ENCODE measurements at places on chromosomes 4 and X.
A peak's percentile ranks its signal among the peaks of the same experiment; 100 is the strongest.

- no peak for DNase-seq
Observed at GRCh38 chr4:8709729-8710360, 117.3 kb downstream of the CPZ start.

- peak; percentile 24 for DNase-seq
Observed at GRCh38 chr4:26619784-26620183, 35.9 kb downstream of the TBC1D19 start.

DNA sequence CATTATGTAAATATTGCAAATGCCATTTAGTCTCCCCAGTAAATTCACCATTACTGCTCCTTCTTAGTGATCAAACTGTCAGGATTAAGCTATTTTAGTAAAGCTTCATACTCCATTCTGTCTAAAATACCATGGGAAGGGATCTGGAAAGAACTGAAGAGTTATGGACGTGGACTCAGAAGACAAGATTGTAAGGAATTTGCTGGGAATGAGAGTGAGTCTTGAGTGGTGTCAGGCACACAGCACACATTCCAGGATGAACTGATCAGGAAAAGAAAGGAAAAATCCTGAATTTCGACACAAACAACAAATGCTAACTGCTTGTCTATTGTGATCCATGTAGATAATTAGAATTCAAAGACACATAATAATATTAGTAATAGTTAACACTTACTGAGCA lies 311.0 kb downstream of the CENPC start:
- DNase-seq: no peak

DNA sequence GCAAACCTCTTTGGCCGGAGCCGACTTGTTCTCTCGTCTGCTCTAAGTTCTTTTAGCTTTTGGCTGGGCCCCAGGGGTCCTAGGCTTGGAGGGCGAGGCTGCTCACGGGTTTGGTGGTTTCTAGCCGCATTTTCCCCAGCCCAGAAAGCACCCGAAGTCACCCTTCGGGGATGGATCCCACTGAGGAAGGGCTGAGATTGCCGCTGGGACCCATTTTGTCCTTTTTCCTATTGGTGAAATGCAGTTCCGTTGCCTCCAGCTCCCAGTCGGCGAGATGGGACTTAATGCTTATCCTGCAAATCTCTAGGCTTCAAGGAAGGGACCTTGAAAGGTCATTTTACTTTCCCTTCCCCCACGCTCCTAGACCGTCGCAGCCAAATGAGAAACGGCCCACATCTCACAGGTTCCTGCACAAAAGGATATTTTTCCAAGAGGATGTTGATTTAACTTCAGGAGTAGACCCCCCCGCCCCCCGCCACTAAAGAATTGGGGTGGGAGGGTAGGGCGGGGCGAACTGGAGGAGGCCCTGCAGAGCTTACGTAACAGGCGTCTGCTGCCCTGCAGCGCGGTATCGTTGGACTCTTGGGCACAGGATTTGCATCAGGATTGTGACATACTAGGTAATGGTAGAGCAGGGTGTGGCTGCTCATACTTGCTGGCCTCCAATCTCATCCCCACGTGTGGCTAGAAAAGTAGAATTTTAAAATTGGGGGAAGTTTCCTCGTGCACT lies 564 bp downstream of the PGK1 start:
- DNase-seq: peak; percentile 53

DNA sequence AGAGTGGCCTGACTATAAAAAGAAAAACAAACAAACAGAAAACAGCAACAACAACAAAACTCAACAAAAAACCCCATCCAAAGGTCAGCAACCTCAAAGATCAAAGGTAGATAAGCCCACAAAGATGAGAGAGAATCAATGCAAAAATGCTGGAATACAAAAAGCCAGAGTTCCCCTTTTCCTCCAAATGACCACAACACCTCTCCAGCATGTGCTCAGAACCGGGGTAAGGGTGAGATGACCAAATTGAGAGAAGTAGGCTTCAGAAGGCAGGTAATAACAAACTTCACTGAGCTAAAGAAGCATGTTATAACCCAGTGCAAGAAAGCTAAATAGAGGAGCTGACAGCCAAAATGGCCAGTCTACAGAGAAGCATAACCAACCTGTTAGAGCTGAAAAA lies 43.5 kb upstream of the ANTXR2 start:
- no peak for DNase-seq

DNA sequence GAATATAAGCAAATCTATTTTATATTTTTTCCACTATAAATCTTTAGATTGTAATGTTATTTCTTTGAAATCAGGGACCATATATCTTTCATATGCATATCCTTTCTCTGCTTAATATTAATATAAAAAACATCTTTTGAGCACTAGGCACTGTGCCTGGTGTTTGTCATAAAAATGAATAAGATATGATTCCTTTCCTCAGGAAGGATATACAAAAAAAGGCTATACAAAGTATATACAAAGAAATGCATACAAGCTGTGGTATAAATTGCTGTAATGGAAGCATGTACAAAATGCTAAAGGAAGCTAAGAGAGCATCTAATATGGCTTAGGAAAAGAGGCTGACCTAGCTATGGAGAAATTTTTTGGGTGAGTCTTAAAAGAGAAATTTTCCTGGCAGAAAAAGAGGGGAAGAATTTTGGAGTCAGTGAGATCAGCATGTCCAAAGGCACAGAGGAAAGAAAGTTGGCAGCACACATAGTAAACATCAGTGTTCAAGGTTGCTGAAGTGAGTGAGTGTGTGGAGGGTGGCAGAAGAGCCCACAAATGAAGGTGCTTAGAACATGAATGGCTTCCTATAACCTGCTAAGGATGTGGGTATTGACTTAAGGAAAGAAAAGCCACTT lies 500.0 kb downstream of the SPRY1 start:
- DNase-seq: peak; percentile 41

DNA sequence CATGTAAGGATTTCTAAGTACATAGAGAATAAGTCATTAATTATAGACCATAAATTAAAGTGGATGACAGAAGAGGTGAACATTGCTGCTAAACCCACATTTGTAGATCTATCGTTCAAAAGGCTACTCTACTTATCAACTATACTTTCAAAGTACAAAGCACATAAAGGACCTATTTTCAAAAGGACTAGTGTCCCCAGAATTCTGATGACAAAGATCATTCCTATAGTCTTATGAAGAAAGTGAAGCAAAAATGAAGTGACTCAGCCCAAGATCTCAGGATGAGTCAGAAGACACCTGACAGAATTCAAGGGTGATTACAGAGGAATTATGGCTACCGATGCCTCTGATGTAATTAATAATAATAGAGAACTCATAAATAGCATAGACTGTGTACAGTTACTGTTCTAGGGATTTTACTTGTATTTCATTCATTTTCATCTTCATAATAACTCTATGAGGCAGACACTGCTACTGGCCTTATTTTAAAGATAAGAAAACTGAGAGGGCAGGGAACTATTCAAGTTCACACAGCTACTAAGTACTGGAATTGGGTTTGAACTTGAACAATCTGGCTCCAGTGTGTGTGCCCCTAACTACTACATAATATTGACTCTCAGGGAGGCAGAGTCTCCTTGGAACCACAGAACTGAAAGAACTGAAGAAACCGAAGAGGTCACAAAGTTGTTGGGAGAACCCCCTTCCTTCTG lies 17.1 kb downstream of the USP46 start:
- no peak for DNase-seq

DNA sequence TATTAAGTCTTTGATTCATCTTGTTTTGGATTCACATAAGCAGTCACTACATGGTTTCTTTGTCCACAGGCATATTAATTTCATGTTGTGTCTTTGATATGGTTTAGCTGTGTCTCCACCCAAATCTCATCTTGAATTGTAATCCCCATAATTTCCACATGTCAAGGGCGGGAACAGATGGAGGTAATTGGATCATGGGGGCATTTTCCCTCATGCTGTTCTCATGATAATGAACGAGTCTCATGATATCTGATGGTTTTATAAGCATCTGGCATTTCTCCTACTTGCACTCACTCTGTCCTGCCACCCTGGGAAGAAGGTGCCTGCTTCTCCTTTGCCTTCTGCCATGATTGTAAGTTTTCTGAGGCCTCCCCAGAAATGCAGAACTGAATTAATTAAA lies 1811.2 kb upstream of the PCDH10 start:
- no peak for DNase-seq

GRCh38 chr4:77818602-77819403 lies at the start of gene CNOT6L:
TSS of gene CNOT6L (minus strand) at chr4:77819368. CDS start at chr4:77819308, 60 bp downstream.
- peak; percentile 79 for DNase-seq

- DNase-seq: peak; percentile 25
Observed at GRCh38 chrX:119686087-119686691, 6.8 kb downstream of the SEPTIN6 start.

GRCh38 chr4:85783483-85783882 lies 308.5 kb downstream of the ARHGAP24 start:
- peak; percentile 18 for DNase-seq

DNA sequence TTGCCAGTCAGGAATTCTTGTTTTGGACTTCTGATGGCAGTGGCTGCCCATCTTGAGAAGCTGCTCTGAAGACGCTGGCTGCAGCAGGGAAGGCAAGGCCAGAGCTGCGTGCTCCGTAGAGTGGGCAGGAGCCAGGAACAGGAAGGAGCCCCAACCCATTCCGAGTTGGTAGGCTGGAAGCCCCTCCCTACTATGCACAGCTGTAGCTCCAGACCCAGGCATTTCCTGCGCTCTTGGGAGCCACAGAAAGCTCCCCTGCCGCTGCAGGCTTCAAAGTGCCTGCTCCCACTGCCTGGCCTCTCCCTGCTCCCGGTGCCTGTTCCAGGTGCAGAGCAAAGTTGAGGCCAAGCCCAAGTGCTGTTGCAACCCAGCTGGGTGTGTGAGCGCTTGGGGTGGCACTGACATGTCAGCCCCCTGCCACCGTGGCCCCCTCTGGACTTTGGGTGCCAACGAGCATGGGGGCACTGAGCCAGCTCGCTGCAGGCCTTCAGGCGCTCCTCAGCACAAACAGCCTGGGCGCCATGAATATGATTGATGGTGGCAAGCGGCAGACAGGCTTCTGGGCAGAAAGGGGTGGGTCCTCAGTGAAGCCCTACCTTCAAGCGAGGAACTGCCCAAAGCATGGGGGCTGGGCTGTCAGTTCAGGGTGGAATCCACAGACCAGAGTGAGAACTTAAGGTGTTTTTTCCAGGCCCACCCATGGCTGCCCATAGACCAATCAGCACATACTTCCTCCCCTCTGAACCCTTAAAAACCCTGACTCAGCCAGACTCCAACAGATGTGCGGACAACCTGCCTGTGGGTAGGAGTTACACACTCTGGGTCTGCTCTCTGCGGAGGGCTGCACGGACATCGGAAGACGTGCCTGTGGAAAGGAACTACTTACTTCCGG lies 677.2 kb upstream of the INTU start:
- DNase-seq: no peak

DNA sequence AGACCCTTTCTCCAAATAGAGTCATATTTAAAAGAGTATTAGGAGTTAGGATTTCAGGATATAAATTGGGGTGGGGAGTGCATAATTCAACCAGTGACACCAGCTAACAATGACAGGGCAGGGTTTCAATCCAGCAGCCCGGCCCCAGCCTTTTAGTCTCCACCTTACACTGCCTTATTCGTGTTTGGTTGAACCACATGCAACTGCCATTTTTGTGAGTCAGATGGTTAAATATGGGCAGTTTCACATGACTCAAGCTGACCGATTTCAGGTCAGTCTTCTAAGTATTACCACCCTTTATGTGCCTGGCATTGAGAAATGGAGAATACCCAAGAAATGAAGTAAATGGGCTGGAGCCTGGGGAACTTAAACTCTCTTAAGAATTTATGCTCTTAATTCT lies 102.8 kb downstream of the STOX2 start:
- no peak for DNase-seq

GRCh38 chr4:142352712-142353111 lies 493.4 kb downstream of the INPP4B start:
- no peak for DNase-seq

- no peak for DNase-seq
Observed at GRCh38 chr4:146243141-146243882, 29.0 kb downstream of the REELD1 start.

GRCh38 chrX:37684973-37685372 lies 618 bp upstream of the XK start:
- no peak for DNase-seq

GRCh38 chr4:27662426-27662825 lies 801.8 kb downstream of the STIM2 start:
- DNase-seq: no peak

GRCh38 chrX:41502004-41502403 lies 54.9 kb downstream of the NYX start:
- no peak for DNase-seq

GRCh38 chr4:126812076-126812475 lies 820.7 kb upstream of the INTU start:
- DNase-seq: no peak

DNA sequence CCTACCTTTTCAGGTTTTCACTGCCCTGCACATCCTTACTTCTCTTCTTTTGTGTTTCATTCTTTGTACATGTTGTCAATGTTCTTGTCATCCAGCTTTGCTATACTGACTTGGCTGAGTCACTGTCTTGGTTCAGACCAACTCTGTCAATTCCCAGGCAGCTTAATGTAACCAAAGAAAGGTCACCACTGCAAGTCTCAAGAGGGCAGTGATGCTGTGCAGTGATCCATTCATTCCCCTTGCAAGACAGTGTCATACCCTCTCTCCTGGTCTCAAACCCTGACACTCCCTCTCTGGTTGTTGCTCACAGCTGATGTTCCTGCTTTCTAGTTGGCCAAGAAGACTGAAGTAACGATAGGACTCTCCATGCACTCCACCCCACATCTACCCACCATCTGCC lies 17.5 kb downstream of the RAB39B start:
- DNase-seq: no peak

- DNase-seq: no peak
Observed at GRCh38 chr4:172786039-172786792, 382.4 kb upstream of the GALNT7 start.

DNA sequence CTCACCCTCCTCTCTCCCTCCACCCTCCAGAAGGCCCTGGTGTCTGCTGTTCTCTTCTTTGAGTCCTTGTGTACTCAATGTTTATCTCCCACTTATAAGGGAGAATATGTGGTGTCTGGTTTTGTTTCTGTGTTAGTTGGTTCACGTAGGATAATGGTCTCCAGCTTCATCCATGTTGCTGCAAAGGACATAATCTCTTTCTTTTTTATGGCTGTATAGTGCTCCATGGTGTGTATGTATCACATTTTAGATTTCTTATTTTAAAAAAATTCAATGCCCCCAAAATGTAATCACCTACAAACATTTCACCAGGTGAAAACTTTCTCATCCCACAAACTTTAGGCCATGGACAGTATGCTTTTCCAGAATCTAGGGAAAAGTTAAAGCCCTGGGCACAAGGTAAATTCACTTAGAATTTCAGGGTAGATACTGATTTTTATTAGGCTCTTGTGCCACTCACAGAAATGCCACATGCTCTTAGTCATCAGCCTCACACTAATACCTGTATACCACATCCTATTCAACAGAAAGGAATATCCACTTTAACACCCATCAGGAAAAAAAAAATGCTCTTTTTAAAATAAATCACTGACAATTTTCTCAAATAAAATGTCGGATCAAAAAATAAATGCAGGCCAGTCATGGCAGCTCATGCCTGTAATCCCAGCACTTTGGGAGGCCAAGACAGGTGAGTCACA lies 104.8 kb upstream of the ENPP6 start:
- no peak for DNase-seq

DNA sequence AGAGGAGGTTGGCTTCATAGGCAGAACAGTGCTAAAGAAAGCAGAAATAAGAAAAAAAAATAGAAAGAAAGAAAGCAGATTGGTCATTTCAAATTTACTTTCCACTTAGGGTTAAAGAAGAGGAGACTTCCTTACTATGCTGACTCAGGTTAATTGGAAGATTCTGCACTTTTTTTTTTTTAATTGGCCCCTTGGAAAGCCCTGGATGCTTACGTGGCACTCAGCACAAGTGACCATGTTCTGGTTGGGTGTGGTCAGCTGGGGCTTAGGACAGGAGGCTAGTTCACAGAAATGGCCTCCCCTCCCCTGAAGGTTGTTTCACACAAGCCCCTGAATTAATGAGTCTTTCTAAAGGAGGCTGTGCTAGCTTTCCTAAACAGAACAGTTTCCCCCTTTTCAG lies 14.5 kb downstream of the MAGEA9B start:
- no peak for DNase-seq

All from AG20443 (cell line).